ENCODE measurements at places on chromosomes 13 and 19.

GRCh38 chr19:18265582-18265981 lies 8.7 kb downstream of the IQCN start:
- DNase-seq, result no peak

- no peak for DNase-seq
Observed at GRCh38 chr13:95301968-95302393, 730 bp upstream of the ABCC4 start.

GRCh38 chr13:26528527-26528926 lies 29.0 kb upstream of the WASF3 start:
- DNase-seq, result no peak

- DNase-seq, result no peak
Observed at GRCh38 chr19:30870876-30871275, 478.4 kb downstream of the TSHZ3 start.

GRCh38 chr19:31675193-31675913 lies 326.1 kb upstream of the TSHZ3 start:
- no peak for DNase-seq

- DNase-seq, result no peak
Observed at GRCh38 chr13:94332359-94333096, 147.0 kb downstream of the DCT start.

GRCh38 chr19:32404933-32405430 lies 588 bp upstream of the DPY19L3 start:
- DNase-seq, result peak; percentile 1

DNA sequence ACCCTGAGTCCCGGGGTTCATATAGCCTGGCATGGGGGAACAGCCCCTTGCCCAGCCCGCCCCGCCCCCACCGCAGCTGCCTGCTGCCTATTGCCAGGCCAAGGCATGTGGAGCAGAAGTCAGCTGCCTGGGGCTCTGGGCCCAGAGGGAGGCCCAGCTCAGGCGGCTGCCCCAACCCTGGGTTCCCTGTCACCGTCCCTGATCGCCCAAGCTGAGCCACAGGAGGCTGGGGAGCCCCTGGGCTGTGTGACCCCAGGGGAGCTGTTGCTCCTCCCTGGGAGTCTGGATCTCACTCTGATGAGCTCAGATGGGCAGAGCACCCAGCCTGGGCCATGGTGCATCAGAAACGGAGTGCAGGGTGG lies 1.4 kb downstream of the PLIN4 start:
- no peak for DNase-seq

DNA sequence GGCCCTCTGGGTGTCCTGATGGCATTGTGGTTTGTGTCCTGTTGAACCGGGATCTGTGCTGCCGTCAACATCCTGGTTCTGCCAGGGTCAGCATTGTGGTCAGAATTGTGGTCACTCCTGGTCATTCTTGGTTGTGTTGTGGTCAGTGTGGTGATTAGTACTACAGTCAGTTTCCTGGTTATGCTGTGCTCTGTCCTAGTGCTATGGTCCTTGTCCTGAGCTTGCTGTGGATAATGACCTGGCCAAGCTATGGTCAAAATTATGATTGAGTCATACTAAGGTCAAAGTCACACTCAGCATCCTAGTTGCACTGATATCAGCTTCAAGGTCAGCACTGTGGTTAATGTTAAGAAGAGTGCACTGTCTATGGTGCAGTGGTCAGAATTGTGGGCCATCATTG lies 4.5 kb upstream of the OLFM2 start:
- no peak for DNase-seq

DNA sequence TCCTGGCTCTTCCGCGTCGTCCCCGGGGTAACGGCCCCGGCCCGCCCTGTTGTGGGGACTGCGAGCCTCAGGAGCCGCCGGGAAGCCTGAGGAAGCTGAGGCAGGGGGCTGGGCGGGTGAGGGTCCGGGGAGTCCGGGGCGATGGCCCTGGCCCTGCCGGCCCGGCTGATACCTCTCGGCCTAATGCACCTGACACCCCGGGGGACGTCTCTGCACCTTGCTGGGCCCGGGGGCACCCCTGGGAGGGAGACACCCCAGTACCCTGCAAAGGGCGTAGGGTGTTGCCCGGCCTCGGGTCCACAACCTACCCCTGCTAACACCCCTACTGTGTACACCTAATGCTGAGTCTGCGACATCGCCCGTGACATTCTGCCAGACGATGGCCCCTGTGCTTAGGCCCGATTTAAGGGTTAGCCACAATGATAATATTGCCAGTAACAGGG lies 410 bp downstream of the PIN1 start:
- no peak for DNase-seq

GRCh38 chr19:51091126-51091525 lies 8.4 kb upstream of the KLK14 start:
- no peak for DNase-seq

DNA sequence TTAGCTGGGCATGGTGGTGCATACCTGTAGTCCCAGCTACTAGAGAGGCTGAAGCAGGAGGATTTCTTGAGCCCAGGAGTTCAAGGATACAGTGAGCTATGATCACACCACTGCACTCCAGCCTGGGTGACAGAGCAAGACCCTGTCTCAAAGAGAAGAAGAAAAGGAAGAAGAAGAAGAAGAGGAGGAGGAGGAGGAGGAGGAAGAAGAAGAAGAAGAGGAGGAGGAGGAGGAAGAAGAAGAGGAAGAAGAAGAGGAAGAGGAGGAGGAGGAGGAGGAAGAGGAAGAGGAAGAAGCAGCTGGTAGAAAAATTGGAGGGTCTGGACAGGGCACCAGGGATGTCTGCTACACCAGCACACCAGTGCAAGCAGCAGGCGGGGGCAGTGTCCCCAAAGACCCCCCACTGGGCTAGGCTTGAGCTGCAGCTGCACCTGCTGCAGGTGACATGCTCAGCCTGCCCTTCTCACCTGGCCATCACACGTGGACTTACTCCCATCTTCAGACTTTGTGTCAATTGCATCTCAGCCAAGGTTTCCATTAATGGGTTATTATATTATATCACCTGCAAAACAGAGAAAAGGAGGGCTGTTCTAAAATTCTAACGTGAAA lies 180.9 kb upstream of the ZNF507 start:
- DNase-seq, result no peak

DNA sequence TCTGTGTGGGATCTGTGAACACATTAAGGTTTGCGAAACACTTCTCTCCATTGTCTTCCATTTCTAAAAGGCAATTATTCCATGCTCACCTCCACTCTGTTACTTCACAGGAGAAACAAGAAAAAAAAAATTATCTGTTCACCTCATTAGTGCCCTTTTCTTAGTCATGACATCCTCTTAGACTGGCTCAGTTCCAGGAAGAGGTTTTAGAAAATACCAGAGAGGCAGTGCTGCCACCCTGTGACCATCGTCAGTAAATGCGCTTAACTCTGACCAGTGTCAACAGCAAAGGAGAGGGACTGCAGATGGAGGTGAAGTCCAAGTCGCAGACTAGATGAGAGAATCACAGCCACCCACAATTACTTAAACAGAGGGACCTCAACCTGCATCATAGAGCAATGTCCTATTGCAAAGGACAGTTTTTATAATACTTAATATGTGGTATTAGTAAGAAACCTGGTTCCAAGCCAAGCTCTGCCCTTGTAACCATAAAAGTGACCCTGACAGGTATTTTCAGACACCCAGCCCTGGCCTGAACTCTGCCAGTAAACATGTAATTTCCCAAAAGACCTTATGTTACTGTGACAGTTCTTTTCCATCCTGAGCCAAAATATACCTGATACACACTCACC lies 19.4 kb downstream of the CEACAM21 start:
- DNase-seq, result peak; percentile 24

DNA sequence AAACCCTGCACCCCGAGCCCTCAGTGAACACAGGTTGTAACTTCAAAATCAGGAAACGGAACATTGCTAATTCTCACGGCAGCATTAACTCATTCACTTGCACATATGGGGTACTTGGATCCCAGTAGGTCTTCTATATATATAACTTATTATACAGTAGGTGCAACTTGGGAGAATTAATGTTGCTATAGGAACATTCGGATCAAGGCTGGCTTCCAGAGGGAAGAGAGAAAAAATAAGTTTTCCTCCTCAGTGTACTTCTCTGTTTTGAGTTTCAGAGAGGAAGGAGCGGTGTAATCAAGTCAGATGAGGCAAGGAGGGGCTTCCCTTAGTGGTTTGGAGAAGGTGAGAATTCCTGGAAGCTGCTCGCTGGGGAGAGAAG lies 90.9 kb upstream of the ZNF507 start:
- DNase-seq, result no peak

DNA sequence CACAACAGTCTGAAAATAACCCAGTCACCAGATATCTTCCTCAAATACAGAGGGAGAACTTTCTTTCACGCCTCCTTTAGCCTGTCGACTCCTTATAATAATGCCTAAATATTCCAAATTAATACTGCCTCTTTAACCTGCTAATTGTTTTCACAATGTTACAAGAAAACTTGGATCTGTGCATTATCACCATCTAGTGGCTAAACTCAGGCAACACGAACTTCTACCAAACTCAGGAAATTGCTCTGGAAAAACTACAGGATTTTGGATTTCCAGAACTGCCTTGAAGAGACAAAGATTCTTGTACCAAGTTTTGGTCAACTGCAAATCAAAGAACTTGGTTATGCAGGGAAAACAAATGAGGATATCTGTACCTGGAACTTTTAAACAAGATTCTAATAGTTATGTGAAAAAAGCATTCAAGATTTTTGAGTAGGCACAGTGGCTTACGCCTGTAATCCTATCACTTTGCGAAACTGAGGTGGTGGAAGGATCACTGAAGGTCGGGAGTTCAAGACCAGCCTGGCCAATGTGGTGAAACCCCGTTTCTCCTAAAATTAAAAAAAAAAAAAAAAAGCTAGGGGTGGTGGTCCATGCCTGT lies 10.8 kb downstream of the CLN5 start:
- DNase-seq, result no peak

DNA sequence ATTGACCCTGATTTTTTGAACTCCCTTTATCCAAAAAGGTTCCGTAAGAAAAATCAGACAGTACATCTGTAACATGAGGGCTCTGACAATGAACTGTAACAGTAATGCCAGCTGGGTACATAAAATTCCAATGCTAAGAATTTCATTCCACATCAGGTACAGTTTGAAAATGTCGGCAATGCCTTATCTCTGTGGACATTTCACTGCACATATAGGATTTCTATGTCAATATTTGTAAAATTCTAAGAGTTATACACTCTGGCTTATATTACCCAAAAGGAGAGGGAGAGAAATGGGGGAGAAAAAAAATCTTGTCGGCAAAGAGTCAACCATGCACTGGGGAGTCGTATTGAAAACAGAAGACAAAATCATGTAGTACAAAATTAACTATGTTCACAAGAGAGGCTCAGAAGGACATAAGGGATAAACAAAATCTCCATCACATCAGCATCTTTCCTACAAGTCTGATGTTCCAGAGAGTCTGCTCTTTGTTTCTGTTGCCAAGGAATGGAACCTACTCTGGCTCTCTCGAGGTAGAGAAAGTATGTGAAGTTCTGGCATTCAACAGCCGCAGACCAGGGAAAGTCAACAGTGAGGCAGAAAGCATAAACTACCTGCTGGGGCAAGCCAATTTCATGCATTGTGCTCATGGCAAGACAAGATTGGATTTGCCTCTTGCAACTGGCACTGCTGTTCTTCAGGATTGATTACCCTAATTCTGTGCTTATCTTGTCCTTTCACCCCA lies 72.4 kb downstream of the STARD13 start:
- DNase-seq, result no peak

- DNase-seq, result no peak
Observed at GRCh38 chr13:91358387-91358782, 10.9 kb downstream of the MIR17HG start.

- no peak for DNase-seq
Observed at GRCh38 chr19:3672993-3673392, 27.3 kb downstream of the PIP5K1C start.

DNA sequence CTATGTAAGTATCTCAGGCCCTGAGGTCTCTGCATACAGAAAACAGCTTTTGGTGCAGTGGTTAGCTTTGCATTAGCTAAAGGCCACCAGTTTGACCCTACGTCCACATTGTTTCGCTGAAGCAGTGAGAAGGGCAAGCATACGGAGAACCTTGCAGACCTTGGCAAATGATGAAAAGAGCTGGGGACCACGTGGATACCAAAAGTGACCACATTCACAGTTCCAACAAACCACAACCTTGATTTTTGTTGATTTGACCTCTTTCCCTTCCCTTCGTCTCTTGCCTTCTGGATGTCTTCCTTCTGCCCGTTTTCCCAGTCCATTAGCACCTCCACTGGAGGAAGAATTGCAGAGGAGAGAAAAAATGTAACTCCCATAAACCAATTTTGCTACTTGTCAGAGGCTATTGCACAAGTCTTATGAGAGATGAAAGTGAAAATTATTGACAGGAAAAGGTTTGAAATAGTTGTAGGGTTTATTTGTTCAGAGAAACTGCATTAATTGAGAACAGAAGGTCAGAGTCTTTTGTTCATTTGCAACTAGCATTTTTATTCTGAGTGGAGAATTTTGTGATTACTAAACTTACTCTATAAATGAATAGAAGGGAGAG lies 293.9 kb upstream of the HTR2A start:
- DNase-seq, result no peak

DNA sequence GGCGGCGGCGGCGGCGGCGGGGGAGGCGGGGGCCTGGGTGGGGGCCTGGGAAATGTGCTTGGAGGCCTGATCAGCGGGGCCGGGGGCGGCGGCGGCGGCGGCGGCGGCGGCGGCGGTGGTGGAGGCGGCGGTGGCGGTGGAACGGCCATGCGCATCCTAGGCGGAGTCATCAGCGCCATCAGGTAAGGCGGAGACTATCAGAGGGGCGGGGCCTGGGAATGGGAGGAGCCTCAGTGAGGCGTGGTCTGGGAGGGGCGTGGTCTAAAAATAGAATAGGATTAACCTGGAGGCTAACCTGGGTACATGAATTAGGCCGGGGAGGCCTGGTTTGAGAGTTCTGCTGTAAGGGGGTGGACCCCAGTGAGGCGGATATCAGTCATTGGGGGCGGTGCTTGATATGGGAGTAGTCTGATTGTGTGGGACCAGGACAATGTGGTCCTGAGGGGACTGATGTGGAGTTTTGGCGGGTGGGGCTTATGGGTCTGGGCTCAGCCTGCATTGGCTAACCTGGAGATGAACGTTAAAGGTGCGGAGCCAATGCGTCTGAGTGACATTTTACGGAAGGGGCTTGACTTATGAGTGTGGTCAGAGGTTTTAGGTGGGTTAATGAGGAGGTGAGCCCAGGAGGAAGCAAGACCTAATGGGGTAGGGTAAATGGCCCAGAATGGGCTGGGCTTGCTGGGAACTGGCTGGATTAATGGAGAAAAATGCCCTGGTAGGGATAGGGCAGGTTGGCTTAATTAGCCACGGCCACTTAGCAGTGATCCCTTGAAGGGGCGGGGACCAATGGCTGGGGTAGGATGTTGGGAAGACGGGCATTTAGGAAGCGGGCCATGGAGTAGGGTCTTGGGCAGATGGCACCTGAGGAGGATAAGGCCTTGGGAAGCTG lies 1.4 kb downstream of the CAPNS1 start:
- DNase-seq, result peak; percentile 76

DNA sequence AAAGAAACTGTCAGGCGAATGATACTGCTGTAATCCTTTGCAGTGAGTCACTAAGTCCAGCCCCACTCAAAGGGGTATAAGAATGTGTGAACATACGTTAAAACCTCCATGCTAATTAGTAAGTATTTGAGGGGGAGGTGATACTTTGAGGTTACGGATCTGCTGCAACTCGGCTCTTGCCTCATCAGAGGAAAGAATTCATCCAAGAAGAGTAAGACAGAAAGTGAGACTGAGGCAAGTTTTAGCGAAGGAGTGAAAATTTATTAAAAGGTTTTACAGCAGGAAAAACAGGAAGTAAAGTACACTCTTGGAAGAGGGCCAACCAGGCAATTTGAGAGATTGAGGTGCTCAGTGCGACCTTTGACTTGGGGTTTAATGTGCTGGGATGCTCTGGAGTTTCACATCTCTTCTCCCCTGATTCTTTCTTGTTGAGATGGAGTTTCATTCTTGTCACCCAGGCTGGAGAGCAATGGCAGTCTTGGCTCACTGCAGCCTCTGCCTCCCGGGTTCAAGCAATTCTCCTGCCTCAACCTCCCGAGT lies 9.8 kb downstream of the CLEC4M start:
- DNase-seq, result no peak
